ENCODE measurements at places on chromosomes 1 and 21. TPM values are rescaled to one million over a fixed set of nuclear protein-coding genes. Genes with fewer than 3 reads are reported as not detected.
A peak's percentile ranks its signal among the peaks of the same experiment; 100 is the strongest.

Gene RCAN3
- 4.9 TPM for total RNA-seq

Gene RPTN
- not detected for total RNA-seq

Gene SRSF4
- total RNA-seq = 51.1 TPM

Gene CFAP57
- not detected for total RNA-seq

Gene DENND2D
- 1.8 TPM for total RNA-seq

Gene TBX15
- 0.63 TPM for total RNA-seq

Gene ZSWIM5
- total RNA-seq = 0.93 TPM

Gene PPP1R8
- total RNA-seq = 24.0 TPM

Gene SEMA6C
- total RNA-seq = 77.7 TPM

Gene MIXL1
- total RNA-seq = not detected

Gene FAM72C
- not detected for total RNA-seq

DNA sequence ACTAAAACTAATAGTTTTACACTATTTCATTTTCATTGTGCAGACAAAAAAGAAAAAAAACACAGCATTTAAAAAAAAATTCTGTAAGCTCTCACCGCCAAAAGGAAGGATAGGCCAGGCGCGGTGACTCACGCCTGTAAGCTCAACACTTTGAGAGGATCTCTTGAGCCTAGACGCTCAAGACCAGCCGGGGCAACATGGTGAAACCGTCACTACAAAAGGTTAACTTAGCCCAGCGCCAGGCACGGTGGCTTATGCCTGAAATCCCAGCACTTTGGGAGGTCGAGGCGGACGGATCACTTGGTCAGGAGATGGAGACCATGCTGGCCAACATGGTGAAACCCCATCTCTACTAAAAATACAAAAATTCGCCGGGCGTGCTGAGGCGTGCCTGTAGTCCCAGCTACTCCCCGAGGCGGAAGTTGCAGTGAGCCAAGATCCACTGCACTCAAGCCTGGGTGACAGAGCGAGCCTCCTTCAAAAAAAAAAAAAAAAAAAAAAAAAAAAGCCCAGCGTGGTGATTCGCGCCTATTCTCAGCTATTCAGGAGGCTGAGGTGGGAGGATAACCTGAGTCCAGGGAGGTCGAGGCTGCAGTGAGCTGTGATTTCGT lies 14.3 kb upstream of the SPEN start:
- peak; percentile 42 for DNase-seq

DNA sequence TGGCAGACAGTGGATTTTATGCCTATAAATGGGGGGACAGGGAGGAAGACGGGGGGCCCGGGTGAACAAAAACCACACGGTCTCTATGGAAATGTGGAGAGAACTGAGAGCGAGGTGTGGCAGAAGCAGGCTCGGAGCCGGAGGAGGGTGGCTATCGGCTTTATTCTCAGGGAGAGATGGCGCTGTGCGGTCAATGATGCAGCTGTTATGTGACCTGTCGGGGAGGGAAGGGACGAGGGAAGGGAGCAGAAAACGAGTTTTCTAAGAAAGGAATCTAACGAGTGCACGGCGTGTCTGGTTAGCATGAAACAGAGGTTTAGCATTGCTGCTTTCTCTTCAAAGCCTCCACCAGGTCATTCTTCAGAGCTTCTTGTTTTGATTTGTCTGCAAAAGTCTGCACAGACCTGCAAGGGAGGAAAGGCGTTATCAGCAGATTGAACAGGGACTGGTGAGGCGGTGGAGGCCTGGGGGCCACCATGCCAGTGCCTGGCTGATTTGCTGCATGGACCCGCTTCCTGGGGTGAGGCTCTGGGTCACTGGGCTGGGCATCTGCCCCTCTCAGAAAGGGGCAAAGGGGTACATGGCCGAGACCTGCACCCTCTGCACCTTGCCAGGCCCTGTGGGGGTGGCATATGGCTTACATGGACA lies 27.2 kb downstream of the SLC66A1 start:
- DNase-seq = no peak

GRCh38 chr1:172277275-172277674 lies 143.2 kb upstream of the C1orf105 start:
- DNase-seq = no peak

- no peak for DNase-seq
These were observed 1.3 kb downstream of the NOS1AP start for GRCh38 chr1:162070825-162071224.

DNA sequence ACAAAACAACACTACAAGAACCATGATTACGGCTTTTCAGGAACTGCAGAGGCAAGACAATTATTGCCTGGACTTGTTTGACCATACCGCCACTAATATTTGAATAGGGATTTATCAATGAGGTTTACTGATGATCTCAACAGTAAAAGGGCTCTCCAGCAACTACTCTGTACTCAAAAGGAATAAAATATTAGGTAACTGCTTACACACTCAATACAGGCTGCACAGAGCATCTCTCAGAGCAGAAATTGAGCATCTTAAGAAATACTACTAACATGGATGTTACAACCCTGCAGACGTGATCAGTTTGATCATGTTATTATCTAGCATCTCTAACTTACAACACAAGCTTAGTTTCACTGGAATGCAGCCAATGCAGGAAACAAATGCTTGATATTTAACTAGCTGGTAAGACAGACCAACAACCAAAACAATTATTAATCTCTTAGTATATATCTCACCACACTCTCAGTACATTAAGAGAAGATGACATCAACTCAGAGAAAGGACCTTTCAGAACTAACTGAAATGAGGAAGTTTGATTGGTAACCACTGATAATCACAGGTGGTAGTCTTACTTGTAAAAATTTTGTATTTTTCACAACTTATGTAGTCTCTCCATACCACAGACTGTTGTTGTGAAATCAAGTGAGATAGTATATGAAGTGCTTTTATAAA lies 52.2 kb downstream of the PUM1 start:
- no peak for DNase-seq

- no peak for DNase-seq
These were observed 318.4 kb downstream of the FAM72C start for GRCh38 chr1:143653429-143653802.

GRCh38 chr1:64882574-64883255 lies 83.6 kb downstream of the JAK1 start:
- DNase-seq = no peak

GRCh38 chr1:246579818-246580217 lies 13.6 kb downstream of the CNST start:
- no peak for DNase-seq

DNA sequence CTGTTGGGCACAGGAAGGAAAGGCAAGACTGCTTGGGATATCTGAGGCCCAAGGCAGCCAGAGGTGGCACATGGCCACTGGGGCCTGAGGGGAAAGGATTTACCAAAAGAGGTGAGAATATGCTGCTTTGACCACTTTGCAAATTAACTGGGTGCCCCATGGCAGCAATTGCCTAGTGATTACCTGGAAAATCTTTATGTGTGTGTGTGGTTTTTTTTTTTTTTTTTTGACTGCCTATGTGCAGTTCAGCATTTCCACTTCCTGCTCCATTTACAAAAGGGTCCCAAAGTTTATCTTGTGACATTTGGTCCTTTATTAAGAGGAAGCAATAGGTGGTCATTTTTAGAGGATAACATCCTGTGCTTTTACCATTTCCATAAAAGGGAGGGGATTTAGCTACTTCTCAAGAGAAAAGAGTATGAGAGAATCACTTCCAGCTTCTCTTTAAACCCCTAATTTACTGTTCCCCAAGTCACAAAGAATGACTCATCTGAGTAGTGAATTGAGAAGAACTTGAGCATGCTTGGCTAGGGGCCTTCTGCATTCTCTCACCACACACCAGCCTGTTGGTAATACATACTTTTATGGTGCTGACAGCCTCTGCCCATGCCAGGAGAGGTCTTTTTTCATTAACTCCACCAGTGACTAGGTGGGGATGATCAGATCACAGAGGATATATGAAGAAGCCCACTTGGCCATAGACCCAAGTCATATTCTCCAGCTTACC lies 52.1 kb downstream of the SYDE2 start:
- DNase-seq = no peak

DNA sequence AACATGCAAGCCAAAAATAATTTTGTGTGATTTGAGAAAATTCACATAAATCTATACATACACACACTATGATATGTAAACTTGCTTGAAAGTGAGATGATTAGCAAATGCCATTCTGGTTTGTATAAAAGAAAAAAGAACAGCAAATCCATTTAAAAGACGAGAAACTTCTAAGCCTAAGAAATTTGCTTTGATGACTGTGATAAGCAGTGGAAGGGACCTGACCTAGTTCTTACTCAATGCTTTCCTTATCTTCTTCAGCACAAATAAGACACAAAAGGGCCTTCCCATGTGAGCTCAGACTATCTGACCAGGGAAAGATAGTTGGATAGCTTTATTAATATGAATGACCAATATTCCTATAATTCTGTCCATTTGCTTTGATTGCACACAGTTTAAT lies 25.3 kb upstream of the NMNAT2 start:
- DNase-seq = no peak

DNA sequence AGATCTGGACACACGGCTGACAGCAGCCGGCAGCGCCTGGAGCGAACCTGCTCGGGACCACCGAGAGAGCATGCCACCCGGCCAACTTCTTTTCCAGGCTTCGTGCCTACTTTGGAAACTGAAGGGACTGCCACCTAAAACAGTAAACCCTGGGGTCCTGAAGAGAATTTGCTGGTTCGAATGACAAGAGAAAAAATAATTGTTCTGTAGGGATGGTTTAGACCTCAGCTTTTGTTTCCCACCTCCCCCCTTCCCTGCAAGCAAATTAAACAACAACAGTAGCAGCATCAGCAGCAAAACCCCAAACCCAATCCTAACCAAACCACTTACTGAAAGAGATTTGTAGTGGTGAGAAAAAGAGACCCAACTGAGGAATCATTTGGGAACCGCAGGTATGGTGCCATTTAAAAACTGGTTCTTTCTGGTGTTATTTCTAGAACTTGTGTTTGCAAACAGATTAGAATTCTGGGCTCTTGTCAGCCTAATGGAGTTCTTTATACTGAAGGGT lies 105.6 kb downstream of the LEPR start:
- DNase-seq = no peak

DNA sequence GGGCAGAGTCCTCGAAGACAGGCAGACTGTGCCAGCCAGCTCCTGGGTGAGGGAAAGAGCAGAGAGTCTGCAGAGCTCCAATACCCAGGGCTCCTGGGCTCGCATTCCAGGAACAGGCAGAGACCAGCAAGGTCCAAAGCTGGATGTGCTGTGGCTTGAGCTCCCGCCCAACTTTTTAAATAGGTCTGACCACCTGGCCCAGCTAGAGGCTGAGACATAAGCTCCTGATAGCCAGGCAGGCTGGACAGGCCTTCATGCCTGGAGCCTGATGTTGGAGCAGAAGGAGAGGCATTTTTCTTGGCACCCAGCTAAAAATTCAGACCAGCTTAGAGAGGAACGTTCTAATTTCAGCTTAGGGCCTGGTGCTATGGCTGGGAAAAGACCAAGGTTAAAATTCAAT lies 178.4 kb upstream of the TMEM51 start:
- no peak for DNase-seq

GRCh38 chr1:236535662-236536161 lies 11.9 kb downstream of the LGALS8 start:
- no peak for DNase-seq

- DNase-seq = no peak
These were observed 44.5 kb upstream of the TRIM45 start for GRCh38 chr1:117166076-117166475.

- no peak for DNase-seq
These were observed 49.8 kb upstream of the GNG12 start for GRCh38 chr1:67883069-67883468.

DNA sequence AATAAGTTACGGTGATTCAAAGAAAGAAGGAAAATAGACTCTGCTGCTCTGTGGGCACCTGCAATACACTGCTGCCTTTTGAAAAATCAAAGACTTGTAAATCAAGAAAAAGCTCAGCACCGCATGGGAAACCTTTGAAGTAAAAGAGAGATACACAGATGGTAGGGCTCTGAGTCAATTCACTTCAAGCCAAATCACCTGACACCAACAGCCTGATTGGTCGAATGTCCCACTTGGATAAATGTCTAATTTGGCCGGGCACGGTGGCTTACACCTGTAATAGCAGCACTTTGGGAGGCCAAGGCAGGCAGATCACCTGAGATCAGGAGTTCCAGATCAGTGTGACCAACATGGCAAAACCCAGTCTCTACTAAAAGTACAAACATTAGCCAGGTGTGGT lies 19.2 kb upstream of the RCAN3 start:
- no peak for DNase-seq

GRCh38 chr1:208409176-208409575 lies 165.0 kb upstream of the PLXNA2 start:
- DNase-seq = no peak

DNA sequence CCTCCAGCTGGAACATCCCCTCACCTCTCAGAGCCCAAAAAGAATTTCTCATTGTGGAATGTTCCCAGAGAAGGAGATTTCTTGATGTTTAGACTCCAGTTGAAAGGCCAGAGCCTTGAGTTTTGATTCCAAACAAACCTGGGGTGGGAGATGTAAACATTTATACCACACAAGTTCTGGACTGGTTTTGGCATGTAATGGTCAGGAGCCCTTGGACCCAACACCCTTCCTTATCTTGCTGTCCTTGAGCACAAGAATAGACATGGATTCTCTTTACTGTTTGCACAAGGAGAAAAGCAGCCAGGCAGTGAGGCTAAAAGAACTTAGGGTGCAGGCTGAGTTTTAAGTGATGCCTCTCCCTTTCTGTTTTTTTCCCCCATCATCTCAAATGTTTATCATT lies 4.5 kb downstream of the RHBG start:
- no peak for DNase-seq

DNA sequence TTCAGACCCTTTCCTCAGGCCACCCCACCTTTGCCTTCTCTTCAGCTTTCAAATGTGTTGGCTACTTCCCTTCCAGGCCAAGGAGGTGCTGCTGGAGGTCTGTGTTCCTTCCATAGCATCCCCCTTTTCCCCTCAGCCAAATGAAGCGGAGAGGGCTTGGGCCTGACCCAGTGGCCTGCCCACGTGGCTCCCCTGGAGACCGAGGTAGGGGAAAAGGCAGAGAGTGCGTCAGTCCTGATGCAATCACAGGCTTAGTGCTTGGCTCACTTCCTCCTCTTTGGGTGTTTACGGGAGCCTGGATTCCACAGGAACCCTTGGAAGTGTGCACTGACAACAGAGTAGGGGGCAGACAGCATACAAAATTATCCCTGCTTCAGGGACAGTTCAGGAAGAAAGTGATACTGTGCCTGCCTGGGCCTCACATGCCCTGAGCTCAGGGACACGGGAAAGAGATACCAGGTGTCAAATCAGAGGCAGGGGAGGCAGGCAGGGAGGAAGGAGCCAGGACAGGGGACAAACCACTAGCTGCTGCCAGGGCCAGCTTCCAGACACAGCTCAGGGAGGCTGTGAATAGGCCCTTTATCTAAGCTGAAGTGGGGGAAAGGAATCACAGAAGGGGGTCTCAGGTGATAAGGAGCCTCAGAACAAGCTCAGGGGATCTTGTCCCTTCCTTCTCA lies 16.6 kb upstream of the PTP4A2 start:
- peak; percentile 83 for DNase-seq

GRCh38 chr1:111275780-111276433 lies 14.7 kb upstream of the CHIA start:
- no peak for DNase-seq

GRCh38 chr1:154906621-154907081 lies 29.9 kb downstream of the PMVK start:
- no peak for DNase-seq

- DNase-seq = no peak
These were observed 182.9 kb downstream of the OMA1 start for GRCh38 chr1:58363585-58363984.

GRCh38 chr1:233005703-233006102 lies 55.3 kb downstream of the NTPCR start:
- no peak for DNase-seq

- peak; percentile 14 for DNase-seq
These were observed 14.7 kb upstream of the SLC19A1 start for GRCh38 chr21:45556645-45557615.

- no peak for DNase-seq
These were observed 558.2 kb upstream of the USP24 start for GRCh38 chr1:55773211-55773940.

All from left ventricle myocardium inferior (tissue), 1 donor.